ENCODE measurements at places on chromosomes 1 and 21.

DNA sequence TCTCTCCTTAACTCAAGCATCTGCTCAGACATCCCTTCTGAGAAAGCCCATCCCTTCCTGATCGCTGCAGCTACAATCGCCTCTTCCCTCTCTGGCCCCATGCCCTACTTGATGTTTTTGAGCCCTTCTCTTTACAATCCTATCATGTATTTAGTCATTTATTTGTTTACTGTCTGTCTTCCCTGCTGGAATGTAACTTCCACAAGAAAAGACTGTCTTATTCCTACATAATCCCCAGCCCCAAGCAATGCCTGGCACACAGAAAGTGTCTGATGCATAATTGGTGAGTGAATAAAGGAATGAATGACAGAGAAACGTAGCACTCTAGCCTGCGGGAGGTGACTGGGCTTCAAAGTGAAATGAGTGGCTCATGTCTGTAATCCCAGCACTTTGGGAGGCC, 25.4 kb downstream of the ECE1 start:
- DNase-seq = no peak

- no peak for DNase-seq
These were observed 478 bp downstream of the RIT1 start for GRCh38 chr1:155910621-155911121.

GRCh38 chr1:4019606-4020331, 119.7 kb upstream of the C1orf174 start:
- peak; percentile 52 for DNase-seq

- DNase-seq = no peak
These were observed 25.7 kb downstream of the RASAL2 start for GRCh38 chr1:178119628-178120027.

GRCh38 chr1:245537992-245538391, 383.2 kb downstream of the KIF26B start:
- no peak for DNase-seq

GRCh38 chr21:40481764-40482163, 365.2 kb downstream of the DSCAM start:
- no peak for DNase-seq

DNA sequence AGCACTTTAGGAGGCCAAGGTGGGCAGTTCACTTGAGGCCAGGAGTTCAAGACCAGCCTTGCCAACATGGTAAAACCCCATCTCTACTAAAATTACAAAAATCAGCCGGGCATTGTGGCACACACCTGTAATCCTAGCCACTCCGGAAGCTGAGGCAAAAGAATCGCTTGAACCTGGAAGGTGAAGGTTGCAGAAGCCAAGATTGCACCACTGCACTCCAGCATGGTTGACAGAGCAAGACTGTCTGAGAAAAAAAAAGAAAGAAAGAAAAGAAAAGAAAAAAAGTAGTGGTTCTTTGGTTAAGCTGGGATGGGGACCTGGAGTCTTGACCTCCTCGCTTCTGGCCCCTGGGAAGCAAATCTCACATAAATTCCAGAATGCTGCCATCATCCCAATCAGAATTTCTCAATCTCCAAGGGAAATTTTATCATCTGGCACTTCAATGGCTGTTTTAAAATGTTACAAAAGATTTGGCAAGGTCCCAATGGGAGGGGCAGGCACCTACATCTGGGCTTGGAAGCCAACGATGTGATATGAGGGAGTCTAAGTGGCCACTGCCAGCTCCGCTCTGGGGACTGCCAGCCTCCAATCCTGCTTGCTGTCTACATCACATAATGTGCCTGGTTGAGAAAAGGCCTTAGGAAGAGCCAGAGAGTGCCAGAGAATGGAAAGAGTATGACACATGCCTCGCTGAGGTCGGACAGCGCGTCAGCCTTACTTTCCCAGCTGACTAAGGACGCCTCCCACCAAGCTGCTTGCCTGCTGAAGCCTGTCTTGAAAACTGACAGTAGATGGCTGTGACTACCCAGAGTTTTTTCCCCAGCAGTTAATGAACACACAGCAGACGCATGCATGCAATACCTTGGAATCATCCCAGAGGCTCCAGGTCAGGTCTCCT, 42.1 kb upstream of the SRP9 start:
- DNase-seq = peak; percentile 93

DNA sequence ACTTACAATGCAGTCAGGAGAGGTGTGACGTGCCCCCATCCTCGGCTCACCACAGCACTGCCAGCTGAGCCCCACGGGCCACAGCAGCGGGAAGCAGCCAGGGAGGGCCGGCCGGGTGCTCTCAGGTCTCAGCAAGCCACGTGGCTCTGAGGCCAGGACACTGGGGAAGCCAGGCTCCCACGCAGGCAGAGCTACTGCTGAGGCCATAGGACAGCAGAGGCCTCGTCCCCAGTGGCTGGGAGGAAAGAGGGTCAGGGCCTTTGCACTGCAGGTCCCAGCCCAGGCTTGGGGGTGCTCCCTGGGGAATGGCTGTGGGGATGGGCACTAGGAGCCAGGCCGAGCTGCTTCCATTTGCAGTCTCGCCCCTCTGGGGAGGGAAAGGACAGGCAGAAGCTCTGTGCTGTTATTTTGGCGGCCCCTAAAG, 5.8 kb downstream of the LRRC47 start:
- DNase-seq = no peak

DNA sequence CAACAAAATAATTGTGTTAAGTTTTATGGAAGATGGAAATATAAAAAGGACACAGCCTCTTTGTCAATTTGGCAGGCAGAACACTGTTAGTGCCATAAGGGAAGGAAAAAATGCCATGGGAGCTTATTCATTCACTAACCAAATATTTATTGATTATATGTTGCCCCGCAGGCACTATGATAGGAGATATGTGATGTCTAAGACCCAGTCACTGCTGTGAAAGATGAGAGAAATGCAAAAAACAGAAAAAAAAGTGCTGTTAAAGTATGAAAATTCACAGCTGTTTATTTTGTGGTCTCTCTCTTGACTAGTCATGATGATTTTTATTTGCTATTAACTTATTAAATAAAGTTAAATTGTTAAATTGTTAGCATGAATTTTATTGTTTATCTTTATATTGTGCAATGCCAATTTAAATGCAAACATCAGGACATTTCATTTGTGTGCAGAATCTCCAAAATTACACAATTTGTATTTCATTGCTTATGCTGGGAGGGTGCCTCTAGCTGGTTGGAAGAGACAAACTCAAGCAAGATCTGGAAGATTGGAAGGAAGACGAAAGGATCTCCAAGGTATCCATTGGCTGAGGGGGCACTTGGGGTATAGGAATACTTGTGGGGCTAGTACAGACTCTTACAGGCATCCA, 17.8 kb upstream of the PTGFR start:
- DNase-seq = no peak

- DNase-seq = no peak
These were observed 144.1 kb upstream of the HOOK1 start for GRCh38 chr1:59670662-59671061.

GRCh38 chr21:45542242-45542666, at the start of gene SLC19A1:
TSS of gene SLC19A1 (minus strand) at chr21:45542440. CDS start at chr21:45537959, 4,481 bp downstream.
- DNase-seq = peak; percentile 61

- DNase-seq = no peak
These were observed 24.6 kb downstream of the DNASE2B start for GRCh38 chr1:84422909-84423308.

GRCh38 chr1:3161176-3161840, 92.3 kb downstream of the PRDM16 start:
- DNase-seq = no peak

DNA sequence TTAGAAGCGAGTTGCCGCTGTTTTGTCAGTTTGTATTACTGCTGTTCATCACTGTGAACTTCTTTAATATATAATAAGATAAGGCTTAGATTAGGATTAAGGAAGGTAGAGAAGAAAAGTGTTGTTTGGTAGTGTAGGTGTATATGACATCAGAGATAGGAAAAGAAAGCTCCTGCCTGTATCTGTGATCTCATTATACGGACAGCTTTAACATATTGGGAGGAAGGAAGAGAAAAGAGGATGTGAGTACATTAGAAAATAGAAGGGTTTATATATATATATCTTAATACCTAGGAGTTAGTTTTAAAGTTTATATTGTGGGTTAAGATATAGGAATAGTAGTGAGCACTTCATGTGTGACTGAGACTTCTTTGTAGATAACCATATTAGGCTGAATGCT, 71.0 kb downstream of the RALGPS2 start:
- no peak for DNase-seq

DNA sequence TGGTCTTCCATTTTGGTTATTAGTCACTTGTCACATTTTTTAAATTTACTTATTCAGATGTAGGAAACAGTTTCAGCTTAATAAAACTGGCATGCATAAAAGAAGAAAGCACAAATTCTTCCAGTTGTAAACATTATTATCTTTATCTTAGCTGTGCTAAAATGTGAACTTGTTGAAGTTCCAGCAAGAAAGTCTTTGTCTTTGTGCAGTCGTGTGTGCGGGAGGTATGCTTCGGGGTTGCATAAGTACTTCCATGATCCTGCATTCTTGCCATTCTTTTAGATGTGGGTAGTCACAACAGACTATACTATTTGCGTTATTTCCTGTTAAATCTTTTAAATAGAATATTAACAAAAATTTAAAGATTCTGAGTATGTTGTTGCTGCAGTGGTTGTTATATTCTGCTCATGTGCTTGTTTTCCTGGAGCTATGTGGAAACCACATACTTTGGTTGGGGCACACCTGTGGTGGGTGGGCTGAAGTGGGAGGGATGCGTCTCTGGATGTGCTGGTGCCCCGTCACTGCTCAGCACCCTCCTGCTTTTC, 49.9 kb downstream of the CBS start:
- no peak for DNase-seq

DNA sequence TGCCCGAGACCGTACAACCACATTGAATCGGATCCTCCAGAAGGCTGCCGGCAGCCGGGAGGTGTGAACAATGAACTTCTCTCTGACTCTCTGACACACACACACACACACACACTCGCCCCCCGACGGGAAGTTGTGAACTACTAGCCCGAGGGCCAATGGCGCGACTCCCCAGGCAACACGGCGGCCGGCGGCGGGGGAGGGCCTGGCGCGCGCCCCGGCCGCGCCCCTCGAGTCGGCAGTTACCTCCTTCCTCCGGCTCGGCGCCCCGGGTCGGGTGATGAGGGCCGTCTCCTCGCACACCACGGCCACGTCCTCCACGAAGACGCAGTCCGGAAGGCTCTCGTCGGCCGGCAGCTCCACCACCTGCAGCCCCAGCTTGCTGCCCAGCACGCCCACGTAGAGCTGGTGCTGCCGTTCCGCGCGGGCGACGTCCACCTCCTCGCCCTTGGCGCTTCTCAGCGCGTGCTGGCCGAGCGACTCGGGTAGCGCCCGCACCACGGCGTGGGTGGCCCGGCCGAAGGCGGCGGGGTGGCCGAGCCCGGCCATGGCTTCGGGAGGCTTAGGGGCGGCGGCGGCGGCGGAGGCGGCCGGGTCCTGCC, 361 bp downstream of the DDAH1 start:
- peak; percentile 60 for DNase-seq

- DNase-seq = no peak
These were observed 111.6 kb downstream of the ADGRL2 start for GRCh38 chr1:81912383-81912782.

DNA sequence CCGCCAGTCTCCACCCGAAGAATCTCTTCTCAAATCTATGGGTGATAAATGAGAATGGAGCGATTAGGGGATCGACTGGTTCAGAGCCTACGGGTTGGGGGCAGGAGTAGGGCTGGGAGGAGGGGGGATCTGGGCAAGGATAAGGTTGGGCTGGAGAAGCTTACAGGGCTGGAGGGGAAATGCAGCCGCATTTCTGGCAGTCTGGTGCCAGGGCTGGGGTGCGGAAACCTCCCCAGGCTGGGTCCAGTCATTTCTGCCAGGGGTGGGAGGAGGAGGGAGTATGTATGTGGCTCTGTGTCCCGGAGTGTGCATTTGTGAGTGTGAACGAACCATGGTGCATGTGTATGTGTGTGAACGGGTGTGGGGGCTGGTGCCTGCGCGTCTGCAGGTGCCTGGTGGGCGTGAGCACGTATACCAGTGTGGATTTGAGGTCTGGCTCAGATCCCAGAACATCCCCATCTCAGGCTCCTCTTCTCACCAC, 10.2 kb downstream of the C1orf216 start:
- DNase-seq = no peak

DNA sequence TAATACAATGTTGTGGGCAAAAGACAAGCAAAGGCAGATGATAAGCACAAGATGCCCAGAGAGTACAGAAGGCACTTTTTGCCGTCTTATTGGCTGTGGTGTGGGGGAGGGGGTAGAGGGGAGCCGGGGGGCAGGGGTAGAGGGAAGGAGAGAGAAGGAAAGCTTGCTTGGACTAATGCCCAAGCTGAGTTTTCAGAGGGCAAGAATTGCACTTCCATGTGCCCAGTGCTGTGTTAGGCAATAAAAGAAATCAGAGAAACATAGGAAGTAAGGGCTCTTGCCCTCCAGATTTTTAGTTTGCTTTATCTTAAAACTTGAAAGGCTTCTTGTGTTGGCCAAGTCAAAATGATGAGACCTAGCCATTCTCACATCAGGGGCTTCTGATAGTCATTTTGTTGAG, 8.3 kb downstream of the S100A12 start:
- DNase-seq = no peak

GRCh38 chr1:8332806-8333205, 14.9 kb downstream of the SLC45A1 start:
- DNase-seq = no peak

DNA sequence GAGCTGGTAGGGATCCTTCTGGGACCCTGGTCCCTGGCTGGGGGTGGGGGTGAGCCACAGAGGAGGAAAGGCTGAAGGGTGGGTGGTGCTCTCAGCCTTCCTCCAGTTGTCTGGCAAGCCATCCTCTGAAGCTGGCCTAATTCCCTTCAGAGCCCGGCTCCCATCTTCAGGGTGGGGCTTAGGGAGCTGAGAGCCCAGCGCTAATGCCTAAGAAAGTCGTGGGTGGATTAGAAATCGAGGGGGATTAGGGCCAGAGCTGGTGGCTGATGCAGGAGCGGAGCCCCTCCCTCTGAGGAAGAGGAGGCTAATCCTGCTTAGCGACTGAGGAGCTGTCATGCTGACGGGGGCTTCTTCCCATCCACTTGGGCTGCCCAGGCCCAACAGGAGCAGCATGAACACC, 30.8 kb upstream of the DMBX1 start:
- DNase-seq = no peak

DNA sequence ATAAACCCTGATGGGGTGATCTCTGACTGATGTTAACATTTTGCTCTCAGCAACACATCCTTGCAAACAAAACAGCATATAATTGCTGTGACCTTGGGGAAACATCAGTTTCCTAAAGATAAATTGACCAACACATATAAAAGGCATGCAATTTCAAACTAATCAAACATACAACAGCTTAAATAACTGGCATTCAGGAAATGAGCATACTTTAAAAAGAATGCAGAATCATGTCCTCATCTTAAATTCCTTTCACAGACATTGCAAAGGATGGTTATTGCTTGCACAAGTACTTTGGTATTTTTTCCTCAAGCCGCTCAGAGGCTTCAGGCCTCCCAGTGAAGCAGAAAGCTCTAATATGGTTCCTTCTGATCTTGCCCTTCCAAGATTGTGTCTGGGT, 53.4 kb upstream of the RGS18 start:
- no peak for DNase-seq

DNA sequence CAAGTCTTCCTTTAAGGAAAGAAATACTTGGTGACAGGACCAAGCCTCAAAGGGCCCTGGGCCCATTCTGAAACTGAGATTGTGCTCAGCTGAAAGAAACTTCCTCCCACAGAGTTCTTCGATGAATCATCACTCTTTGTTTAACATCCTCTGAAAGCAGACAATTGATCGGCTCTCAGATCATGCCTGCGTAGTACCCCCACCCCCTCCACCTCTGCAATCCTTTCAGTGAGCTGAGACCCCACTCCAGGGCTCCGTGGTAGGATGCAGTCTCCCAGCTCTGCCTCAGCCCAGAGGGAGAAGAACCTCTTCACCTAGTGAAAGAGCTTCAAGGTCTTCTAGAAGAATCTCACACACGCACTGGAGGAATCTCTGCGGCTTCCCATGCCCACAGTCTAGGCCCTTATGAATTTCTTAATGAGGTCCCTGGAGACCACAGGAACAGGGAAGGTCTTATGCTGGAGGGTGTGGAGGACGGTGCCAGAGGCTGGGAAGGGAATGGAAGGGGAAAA, 104.9 kb upstream of the SOD1 start:
- DNase-seq = no peak

Measured in right atrium auricular region (tissue), 2 donors.